HT1080 (cell line): ENCODE measurements at places on chromosomes 11 and 22.

DNA sequence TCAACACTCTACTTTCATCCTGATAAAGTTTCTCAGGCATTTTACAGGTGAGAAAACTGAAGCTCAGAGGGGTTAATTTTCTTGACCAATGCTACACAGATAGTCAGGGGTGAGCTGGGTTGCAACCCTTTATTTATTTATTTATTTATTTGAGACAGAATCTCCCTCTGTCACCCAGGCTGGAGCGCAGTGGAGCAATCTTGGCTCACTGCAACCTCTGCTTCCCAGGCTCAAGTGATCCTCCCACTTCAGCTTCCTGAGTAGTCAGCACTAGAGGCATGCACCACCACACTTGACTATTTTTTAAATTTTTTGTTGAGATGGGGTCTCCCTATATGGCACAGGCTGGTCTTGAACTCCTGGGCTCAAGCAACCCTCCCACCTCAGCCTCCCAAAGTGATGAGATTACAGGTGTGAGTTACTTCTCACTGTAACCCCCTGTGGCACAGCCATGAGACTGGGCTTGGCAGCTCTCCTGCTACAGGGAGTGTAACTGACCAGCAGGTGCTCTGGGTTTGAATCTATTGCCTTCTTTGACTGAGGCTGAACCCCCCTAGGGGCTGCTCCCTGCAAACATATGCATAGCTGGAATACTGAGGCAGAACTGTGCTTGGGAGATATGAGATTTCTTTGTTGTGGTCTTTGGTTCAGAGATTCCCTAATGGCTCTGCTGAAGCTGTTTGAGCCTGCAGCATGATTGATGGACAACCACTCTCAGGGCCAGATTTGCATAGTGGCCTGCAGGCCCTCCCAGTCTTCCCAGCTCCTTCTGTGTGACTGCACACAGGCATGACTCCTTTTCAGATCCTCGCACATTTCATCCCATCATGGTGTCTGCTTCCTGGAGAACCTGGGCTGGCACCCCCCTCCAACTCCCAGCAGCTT is 6.1 kb downstream of the C11orf96 start:
- DNase-seq, result no peak

DNA sequence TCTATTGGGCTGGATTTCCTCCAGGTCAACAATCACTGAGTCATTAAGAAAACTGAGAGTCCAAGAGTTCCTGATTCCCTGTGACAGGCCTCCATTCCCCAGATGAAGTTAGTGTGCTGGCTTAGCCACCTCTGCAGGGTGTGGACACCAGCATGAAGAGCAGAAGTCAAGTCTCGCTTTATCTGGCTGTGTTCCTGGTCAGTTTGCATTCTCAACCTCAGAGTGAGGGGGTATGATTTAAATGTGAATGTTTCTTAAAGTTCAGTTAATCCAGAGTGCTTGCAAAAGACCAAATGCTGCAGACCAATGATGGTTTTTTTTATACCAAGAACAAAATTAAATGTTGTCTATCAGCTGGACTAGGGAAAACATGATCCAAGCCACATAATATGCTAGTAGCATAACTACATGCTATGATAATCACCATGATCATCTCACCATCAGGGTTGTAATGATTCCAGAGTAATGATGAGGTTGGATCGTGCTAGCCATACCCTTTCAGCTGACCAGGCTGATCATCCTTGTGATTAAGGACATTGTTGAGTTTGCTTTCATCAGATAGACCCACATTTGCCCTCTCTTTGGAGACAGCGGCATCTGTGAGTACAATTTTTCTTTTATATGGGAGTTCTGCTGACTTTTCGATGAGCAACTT is 145.8 kb upstream of the ARHGAP20 start:
- DNase-seq, result no peak

GRCh38 chr11:47905358-47906059 is 57.4 kb upstream of the NUP160 start:
- DNase-seq, result peak; percentile 95

GRCh38 chr11:14764579-14765527 is 121.2 kb downstream of the PDE3B start:
- peak; percentile 34 for DNase-seq

DNA sequence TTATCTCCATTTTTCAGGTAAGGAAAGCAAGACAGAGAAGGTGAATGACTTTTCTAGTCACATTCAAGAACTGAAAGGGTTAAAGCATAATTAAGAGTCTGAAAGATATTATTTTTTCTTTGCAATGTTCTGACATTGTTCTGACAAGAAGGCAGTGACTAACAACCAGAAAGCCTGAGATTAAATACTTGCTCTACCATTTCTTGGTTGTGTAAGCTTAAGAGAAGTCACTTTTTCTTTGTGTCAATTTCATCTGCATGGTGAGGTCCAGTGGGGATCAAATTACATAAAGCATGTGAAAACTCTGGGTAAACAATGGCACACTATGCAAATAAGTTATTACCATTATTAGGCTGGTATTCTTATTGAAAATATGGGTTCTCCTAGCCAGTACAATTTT is 73.7 kb downstream of the PHF21A start:
- no peak for DNase-seq

DNA sequence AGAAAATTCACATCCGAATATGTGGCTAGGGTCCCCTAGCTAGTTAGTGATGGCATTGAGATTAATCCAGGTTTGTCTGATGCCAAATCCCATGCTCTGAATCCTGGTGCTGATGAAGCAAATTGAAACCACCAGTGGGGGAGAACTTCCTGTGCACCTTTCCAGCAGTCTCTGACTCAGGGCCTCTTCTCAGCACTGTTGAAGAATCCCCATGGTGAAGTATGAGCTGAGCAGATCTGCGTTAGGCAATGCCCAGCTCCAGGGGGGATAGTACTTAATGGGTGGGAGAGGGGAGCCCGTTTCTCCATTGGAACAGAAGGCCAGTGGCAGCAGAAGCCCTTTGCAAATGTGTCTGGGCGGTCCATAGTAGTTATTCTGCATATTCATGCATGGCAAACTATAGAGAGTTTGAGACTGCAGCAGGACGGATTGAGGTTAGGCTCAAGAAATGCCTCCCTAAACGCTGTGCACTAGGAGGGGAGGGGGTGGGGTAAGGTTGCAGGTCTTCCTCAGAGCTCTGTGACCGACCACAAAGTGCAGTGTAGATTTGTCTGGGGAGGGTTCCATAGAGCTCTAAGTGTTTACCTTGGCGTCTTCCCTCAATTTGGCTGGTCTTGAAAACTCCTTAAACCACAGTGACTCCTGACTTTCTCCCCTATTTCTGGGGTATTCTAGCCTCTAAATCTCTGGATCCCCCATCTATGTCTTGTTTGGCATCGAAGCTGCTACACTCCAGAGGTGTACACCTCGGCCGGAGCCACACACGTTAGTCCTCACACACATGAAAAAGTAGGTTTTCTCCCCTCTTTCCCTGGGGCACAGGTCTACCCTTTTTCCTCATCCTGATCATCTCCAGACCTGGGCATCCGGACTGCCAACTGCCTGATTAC is 4.8 kb downstream of the POU2F3 start:
- peak; percentile 44 for DNase-seq

- DNase-seq, result no peak
These were observed 22.4 kb upstream of the SLC29A2 start for GRCh38 chr11:66393954-66394353.
